ENCODE measurements at places on chromosomes 4 and X.

DNA sequence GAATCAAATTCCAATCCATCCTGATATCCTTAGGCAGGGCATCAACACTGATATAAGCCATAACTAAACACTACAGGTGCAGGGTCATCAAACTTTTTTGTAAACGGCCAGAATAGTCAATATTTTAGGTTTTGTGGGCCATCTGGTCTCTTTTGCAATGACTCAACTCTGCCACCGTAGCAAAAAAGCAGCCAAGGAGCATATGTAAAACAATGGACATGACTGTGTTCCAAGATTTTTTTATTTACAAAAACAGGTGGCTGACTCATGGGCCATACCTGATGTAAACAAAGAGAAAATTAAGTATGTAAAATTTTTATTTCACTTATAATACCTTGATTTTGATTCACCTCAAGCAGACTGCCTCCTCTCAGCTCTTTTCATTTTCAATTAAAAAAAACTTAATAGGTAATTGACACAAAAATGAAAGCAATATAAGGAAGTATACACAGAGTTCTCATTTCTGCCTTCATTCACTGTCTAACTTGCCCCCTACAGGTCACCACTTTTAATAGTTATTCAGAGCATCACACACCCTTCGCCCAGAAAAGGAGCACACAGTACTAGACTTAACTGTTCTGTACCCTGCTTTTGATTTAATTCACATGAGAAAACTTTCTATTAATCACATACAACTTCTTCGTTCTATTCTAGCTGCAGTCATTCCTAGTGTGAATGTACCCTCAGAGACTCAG, 35.3 kb upstream of the GPM6B start:
- DNase-seq: no peak

- DNase-seq: no peak
Observed at GRCh38 chr4:125338814-125339213, 24.1 kb downstream of the FAT4 start.

DNA sequence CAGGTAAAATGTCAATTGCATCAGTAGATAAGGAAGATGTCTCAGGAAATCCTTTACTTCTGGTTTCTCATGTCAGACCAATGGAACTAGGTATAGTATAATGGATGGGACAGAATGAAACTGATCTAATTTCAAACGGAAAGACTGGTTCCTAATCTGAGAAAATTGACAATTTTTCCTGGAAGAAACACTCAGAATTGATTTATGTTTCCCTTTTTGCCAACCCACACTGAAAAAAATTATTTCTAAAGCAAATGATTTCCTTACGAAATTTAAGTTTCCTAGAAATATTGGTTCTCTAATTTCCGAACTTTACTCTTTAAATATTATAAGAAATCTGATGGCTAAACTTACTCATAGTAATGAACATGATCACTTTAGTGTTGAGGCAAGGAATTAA, 19.1 kb downstream of the PPAT start:
- no peak for DNase-seq

DNA sequence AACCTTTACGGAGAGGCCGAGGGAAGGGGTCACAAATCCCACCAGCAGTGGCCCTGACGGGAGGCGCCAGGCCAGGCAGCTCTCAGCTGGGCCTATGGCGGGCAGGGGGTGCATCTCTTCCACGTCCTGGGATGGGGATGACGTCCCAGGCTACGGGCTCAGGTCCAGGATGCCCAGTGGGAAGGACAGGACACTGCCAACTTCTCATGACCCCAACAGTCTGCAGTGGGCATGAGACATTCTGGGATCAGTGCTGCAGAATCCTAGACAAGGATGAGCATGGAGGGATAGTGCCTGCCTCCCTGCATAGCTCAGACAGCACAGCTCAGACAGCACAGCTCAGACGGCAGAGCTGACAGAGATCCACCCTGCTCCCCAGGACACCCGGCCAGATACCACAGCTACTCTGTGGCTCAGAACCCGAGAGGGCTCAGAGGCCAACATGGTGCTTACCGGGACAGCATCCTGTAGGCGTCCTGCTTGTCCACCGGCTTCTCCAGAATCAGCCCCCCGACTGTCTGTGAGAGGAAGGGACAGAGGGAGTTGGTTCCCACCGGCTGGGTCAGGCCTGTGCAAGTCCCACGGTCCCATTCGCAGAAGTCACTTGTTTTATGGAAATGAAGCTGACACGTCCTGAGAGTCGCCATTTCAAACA, 17.3 kb downstream of the ASMTL start:
- DNase-seq: no peak

DNA sequence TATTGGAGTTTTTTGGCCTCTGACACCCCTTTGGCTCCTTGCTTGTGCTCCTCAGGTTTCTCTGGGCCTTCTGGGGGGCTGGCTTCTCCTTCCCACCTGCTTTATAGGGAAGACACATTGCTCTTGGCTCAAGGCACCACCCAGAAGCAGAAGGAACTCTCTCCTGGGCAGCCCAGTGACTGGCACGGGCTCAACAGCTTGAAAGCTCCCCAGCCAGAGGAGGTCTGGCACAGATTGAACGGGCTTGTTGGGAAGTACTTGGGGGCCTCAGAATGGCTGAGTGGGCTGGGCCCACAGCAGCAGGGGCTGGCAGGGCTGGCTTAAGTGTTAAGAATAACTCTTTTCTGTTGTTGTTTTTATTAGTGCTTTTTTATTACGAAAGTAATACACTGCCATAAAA, 11.2 kb upstream of the ZNF185 start:
- DNase-seq: no peak

DNA sequence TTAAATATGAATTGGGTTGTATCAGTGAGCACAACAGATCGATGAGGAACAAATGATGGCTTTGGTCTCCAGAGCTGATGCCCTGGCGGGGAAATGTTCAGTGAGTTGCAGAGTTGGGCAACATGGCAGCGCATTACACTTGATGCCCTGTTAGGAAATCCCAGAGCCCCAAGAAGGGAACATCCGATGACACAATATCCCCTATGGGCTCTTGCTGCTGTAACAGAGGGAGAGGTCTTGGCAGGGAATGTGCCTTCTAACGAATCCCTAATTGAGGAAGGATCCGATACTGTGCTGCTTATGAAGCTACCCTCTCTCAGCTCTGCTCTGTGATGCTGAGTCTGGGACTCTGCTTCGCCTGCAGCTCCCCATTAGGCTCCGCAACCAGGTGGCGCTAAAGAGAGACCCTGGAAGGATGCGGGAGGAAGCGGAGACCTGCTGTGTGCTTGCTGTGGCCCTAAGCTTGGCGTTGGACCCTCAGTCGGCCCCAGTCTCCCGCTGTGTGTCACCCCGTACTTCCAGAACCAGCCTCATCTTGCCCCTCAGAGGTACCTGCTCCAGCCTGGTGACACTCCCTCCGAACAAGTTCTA, 38.9 kb downstream of the PDHA1 start:
- DNase-seq: peak; percentile 70

DNA sequence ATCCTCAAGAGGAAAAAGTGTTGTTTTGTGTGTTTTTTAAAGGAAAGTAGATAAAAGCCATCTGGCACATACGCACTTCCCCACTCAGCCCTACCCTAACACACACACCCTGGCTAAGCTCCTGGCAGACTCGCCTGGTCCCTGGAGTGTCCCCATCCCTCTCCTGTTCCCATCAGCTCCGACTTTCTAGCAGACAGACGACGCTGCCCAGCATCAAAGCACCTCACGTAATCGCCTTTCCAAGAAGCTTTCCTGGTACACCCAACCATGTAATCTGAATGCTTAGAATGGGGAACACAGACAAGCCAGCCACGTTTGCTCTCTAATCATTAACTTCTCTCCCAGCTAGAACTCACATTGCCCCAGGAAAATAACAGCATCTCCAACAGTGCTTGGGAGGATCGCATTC, 116.2 kb downstream of the AFAP1 start:
- no peak for DNase-seq

- no peak for DNase-seq
Observed at GRCh38 chr4:28788929-28789490, 1928.4 kb downstream of the STIM2 start.

DNA sequence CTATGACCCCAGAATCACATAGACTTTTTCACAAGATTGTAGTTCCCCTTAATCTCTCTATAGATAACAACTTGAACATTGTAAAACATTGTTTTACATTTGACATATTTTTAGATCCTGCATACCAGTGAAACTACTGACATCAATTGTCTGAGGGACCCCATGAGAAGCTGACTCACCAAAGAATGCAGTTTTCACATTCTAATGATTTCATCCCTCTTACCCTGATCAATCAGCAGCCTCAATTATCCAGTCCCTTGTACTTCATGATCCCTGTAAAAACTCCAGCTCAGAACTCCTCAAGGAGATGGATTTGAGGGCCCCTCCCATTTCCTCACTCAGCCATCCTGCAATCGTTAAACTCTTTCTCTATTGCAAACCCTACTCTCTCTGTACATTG, 411.0 kb upstream of the NDST3 start:
- DNase-seq: no peak

DNA sequence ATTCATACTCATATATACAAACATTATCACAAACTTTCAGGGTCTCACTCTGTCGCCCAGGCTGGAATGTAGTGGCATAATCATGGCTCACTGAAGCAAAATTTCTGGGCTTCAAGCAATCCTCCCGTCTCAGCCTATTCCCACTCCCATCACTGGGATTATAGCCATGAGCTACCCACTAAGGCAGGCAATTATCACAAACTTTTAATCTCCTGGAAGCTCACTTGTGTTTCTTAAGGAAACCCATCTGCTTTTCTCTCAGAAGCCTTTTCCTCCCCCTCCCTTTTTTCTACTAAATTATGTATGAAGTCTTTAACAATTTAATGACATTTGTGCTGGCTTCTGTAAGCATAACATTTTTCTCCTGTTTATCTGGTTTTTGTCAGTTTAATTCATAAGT, 170.5 kb downstream of the AREG start:
- no peak for DNase-seq

- no peak for DNase-seq
Observed at GRCh38 chr4:78370631-78371372, 180.8 kb upstream of the ANXA3 start.

- no peak for DNase-seq
Observed at GRCh38 chrX:16678689-16679088, 28.7 kb downstream of the S100G start.

Data from activated CD4-positive, alpha-beta T cell treated with anti-CD3 and anti-CD28 coated beads, Interleukin-2, amount 50 U/mL, for 48 hours (primary cell).